ENCODE measurements at places on chromosomes 12 and 14.

GRCh38 chr12:88580051-88580871, at the start of gene KITLG:
KITLG (minus strand) TSS chr12:88580471; CDS start chr12:88580278, 193 bp downstream.
- no peak for DNase-seq

DNA sequence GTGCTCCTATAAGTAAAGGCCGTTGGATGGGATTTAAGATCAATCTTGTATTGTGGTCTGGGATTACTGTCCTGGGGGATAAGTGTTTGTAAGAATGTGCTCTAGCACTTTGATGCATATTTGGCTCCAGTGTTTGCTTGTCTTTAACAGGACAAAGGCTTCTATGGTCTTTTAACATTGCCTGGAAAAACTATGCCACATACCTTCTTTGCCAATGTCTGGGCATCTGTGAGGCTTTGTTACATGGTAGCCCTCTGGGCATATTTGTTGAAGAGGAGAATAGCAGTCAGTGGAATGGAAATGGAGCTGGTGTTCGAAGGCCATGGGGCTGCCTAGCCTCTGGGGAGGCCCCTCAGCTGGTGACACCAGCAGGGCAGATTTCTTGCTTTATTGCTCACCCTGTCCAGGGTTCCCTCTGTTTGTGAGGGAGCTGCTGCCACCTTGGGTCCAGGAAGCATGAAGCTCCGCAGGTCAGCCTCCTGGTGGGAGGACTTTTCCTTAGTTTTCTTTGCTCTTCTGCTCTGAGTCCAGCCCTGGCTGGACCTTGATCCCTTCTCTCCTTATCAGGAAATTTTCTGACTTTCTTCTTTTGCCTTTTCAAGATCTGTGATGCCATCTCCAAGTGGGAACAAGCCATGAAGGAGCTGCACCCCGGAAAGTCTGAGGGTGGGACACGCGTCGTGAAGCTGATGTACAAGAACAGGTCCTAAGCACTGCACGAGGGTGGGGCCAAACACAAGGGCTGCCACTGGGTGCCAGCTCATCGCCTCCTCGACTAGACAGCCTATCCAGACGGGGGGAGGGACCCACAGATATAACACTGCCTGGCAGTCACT, 19.5 kb downstream of the PIGH start:
- no peak for DNase-seq

- no peak for DNase-seq
Observed at GRCh38 chr12:43754015-43754414, 4.6 kb downstream of the PUS7L start.

DNA sequence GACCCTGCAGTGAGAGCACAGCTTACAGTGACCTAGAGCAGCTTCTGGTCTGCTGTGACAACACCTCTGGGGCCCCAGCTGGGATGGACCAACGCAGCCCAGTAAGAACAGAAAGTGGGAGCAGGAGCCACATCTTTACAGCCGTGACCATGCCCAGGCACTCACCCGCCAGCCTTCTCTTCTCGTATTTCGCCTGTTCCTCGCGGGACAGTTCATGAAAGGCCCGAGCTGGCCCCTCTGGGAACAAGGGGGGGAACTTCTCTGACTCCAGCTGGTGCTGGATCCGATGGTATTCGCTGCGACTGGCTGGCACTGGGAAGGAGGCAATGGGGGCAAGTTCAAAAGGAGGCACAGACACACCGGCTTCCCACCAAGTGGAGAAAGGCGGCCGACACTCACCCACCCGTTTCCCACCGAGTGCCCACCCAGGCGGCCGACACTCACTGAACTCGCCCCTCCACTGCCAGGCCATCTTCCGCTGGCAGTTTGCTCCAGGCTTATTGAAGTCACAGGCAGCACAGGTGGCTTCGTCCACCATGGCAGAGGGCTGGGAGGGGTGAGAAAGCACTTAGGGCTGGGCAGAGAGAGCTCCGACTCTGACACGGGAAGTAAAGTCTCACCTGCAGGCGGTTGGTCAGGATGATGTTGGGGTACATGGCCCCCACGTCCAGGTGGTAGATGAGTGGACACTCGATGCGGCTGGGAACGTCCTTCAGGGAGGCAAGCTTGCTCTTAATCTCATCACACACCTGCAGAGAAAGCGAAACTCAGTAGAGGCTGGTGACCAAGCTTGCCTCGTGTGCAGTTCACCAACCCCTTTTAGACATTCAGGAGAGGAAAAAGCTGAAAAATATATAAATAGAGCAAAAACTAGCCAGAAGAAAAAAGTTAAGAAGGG, 18.7 kb downstream of the POLE start:
- DNase-seq, result no peak

DNA sequence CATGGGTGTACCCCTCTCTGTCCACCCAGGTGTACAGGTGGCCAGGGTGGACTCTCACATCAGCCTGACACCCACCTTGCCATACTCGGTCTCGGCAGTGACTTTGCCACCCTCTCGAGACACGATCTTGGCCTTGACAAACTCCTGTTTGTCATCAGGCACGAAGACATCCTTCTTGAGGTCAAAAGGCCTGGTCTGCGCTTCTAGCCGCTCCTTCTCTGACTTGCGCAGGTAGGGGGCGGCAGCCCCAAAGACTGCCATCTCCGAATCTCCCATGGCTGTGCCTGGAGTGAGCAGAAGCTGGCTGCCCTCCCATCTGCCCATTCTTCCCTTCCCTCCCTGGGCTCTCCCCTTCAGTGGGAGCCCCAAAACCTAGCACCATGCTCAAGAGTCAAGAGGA, 2.0 kb downstream of the MYH7 start:
- DNase-seq, result no peak

DNA sequence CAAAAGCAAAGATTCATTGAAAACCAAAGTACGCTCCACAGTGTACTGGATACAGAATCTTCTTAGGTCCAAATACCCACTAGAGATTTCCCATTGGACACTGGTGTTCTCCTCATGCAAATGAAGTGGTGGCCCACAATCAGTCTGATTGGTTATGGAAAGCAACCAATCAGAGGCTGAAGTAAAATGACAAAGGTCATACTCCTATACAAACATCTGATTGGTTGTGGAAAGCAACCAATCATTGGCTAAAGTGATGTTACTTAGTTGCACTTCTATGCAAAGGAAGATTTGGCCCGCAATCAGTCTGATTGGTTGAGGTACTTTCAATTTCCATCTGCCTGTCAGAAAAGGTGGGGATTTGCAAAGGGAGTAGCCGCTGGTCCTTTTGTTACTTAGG, 1.3 kb upstream of the WASHC3 start:
- DNase-seq, result no peak

DNA sequence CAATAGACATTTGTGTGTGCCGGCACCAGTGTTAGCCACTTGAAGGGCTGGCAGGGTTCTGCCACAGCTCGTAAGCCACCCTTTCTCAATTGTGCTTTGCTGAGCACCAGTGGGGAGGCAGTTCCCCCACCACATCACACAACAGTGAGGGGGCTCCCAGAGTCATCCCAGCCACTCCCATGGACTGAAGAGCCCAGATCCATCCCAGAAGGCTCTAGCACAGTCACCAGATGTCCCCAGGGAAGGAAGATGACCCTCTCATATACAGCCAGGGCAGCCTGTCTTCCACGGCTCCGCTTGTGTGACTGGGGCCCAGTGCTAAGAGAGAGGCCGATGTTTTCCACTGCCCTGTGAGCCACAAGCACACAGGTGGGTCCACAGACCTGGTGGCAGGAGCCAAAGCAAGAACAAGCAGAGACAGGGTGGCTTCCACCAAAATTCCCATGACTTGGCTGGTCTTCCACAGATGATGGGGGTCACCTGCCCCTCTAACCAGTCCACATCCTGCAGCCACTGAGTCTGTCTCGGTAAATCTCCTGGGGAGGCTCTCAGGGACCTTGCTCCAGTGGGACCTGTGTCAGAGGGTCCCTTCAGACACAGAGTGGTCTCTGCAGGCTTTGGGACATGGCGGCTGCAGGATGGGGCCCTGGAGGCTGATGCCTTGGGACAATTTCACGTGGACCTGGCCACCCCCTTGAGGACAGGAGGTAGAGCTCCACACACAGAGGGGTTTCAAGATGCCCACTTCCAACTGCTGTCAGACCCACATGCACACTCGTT, 71.9 kb upstream of the DDX11 start:
- no peak for DNase-seq

DNA sequence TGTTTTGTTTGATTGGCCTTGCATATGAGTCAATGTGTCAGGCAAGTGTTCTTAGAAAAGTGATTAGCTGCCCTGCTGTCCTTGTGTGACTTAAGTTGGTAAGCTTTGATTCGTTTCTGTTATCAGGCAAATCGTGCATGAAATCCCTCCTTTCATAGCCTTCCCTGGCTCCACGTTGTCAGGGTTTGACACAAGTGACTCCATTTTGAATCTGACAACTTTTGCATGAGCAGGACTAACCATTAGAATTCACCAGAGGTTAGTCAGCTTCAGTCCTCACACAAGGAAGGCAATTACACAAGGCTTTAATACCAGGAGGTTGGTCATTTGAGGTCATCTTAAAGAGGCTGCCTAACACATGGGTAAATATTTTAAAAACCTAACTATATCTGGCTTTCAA, 68.2 kb downstream of the GPATCH2L start:
- no peak for DNase-seq

DNA sequence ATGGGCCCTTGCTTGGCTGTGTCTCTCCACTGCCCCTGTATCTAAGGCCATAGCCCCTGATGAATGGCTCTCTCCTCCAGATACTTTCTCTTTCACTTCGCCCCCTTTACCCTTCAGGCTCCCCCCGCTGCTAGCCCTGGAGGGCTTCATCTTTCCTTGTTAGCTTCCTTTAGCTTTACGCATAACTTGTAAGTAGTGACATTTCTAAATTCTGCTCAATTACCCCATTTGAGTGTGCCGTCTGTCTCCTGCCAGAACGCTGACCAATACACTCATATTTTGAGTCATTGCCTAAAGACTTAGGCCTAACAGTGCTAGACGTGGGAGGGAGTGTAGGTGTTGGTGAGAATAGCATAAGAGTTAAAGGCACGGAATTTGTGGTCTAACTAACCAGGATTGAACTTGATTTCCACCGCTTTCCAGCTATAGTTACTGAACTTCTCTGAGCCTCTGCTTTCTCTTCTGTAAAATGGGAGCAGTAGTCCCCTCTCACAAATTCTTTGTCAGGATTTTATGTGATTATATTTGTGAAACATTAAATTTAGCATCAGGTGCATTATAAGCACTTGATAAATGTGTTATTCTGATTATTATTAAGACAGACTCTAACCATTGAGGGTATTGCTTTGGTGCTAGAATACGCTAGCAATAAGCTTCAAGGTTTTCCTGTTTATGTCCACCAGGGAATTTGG, 129.3 kb downstream of the ZFP36L1 start:
- DNase-seq, result no peak

DNA sequence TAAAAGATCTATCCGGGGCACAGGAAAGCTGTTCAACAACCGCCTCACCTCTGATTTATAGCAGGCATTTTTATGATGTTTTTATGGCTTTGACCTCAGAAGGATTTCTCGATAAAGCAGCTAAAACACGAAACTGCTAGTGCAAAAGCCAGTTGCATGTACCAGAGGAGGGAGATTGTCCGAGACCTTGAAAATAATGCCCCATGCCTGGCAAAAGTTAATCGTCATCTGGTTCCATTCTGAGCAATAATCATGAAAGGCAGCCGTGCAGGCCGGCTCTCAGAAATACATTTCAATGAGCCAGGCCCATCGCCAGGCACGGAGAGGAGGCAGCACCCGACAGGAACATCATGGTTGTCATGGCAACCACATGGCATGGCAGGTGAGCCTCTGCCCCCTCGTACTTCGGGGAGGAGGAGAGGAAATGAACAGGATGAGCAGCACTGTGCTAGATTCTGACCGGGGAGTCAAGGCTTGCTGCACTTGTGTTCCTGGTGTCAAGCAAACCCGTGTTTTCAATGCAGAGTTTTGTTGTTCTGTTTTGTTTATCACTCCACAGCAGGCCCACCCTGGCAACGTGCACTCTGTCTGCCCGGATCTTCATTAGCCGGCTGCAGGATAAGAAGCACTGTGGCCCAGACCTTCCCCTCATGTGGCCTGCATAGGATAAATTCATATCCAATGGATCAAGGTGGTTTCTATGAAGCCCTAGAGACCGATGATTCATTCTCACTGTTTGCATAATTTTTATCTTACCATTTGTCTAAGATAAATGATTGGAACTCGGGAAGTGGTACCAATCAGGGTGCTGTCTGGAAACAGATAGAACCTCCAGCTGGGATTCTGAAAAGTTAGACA, 160.2 kb downstream of the RIMBP2 start:
- no peak for DNase-seq

GRCh38 chr14:60632777-60633176, 16.5 kb downstream of the SIX1 start:
- DNase-seq, result no peak

- DNase-seq, result no peak
Observed at GRCh38 chr12:116347265-116347664, 69.8 kb upstream of the MED13L start.

DNA sequence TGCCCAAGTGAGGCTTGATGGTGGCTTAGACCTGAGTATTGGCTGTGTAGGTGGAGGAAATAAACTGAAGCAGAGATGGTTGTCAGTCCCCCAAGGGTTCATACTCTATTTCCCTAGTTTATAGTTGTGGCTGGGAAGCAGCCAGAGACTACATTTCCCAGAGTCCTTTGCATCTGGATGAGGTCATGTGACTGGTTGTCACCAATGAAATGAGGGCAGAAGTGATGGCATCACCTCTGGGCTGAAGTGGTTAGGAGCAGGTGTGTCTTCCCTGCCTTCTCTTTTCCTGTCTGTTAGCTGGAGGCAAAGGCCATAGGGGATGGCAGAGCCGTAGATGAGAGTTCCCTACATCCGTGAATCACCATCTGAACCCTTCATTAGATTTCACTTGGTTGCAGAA, 16.3 kb upstream of the NOS1 start:
- DNase-seq, result no peak

GRCh38 chr14:67409461-67409860, 2.5 kb downstream of the PLEK2 start:
- no peak for DNase-seq

DNA sequence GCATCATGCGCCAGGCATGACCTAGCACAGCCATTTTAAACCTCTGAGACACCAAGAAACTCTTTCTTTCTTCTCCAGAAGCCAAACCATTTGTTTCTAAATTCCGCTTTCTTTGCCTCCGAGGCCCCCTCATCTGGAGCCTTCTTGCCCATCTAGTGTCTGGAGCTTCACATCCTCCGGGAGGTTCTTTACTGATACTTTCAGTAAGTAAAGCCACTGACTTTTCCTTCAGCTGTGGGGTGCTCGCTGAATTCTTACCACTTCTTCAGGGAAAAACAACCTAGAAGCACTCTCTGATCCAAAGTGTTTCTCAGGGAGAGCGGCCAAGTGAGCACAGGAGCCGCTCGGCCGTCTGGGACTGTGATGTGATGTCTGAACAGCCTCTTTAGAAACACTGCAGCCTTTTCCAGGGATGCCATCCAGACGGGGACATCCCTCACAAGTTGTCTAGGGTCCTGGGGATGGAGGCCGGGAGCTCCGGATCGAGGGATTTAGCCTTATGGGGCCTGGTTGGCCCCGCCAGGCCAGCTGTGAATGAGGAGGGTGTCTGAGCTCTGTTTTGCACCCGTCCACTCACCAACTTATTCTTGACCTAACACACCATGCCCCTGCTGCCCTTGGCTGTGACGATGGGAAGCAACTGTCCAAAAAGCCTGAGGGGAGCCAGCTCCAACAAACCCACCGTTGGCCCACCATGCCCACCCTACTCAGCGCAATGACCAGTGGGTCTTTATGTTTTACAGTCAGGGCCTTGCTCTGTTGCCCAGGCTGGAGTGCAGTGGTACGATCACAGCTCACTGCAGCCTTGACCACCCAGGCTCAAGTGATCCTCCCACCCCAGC, 160.6 kb downstream of the ZFP36L1 start:
- no peak for DNase-seq
